ENCODE measurements at places on chromosomes 1 and 21.

DNA sequence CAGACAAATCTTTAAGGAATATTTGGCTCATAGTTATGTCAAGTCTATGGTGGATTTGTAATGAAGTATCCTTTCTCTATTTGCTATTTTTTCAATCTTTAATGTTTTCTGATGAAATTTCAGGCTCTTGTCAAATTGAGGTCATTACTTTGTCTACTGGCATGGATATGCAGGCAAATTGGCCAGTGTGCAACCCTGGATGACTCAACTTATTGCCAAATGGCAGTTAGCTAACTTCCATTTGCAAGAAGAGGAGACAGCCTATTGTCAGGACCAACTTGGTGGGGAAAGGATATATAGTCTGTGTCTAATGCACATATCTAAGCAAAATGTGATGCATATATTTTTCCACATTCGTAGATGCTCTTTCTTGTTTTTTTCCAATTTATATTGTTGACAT lies 530.5 kb downstream of the PTBP2 start:
- H3K27ac ChIP-seq: no peak overlapping the region
- H3K27me3 ChIP-seq: no peaks in the 10 kb centered on the region
- no peak overlapping the region for H3K4me3 ChIP-seq
- no peak for DNase-seq
- H3K4me1 ChIP-seq: no peaks in the 10 kb centered on the region

DNA sequence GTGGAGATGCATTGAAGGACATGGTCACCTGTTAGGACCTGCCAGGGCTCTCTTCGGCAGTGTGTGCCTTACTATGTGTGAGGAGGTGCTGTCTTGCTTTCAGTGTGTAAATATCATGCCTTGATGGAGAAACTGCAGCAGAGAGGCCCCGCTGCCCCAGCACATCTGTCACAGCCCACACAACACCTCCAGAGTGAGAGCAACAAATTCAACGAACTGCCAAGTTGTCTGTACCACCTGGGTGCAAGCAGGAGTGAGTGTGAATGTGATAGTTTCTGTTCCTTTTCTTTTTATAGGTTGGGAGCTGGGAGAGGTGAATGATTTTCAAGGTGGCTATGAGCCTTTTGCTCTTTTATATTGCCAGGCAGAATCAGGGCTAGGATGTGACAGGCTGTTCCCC lies 114.6 kb upstream of the KIAA0040 start:
- no peak overlapping the region for H3K27ac ChIP-seq
- no peak for DNase-seq
- H3K27me3 ChIP-seq: peaks cover 9% of the 10 kb centered on the region
- H3K4me1 ChIP-seq: no peaks in the 10 kb centered on the region
- no peaks in the 10 kb centered on the region for H3K36me3 ChIP-seq

DNA sequence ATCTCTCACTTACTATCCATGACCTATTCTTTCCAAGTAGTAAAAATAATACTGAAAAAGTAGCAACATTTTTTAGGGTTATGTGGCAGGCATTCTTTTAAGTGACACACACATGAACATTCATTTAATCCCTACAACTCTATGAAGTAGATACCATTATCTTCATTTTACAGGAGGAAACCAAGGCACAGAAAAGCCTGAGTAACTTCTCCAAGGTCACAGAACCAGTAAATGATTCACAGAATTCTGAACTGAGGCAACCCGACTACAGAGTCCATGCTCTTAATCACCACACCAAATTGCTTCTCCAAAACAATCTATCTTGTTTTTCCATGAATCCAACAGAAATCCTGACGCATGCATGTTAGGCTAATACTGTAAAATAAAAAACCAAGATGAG lies 17.5 kb downstream of the FUBP1 start:
- DNase-seq: no peak
- H3K36me3 ChIP-seq: peaks cover 36% of the 10 kb centered on the region
- no peak overlapping the region for H3K4me3 ChIP-seq
- no peaks in the 10 kb centered on the region for H3K27me3 ChIP-seq
- H3K4me1 ChIP-seq: no peaks in the 10 kb centered on the region

DNA sequence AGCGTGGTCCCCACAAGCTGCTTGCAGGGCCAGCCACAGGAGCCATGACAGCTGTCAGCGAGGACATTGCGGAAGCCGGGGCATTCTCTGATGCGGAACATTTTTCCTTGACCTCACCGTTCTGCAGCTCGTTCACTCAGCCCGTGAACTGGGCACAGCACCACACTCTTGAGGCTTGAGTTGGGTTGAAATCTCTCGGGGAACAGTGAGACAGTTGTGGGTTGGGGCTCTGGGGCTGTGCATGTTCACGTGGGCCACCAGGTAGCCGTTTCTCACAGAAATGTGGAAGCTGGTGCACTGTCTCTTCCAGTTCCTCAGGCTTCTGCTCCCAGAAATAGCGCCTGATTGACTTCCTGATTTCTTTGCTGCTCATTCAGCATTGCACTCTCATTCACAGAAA lies 69.8 kb downstream of the SPSB1 start:
- H3K27me3 ChIP-seq: no peaks in the 10 kb centered on the region
- DNase-seq: no peak
- H3K4me1 ChIP-seq: no peaks in the 10 kb centered on the region
- H3K27ac ChIP-seq: no peak overlapping the region

GRCh38 chr1:21586222-21586621 lies 77.0 kb downstream of the ALPL start:
- no peak overlapping the region for H3K4me3 ChIP-seq
- H3K4me1 ChIP-seq: peaks cover 9% of the 10 kb centered on the region
- no peak for DNase-seq
- no peaks in the 10 kb centered on the region for H3K36me3 ChIP-seq

- DNase-seq: no peak
- no peaks in the 10 kb centered on the region for H3K27me3 ChIP-seq
- H3K4me1 ChIP-seq: no peaks in the 10 kb centered on the region
- H3K36me3 ChIP-seq: no peaks in the 10 kb centered on the region
- H3K4me3 ChIP-seq: no peak overlapping the region
Measured at GRCh38 chr21:14827468-14827867, 237.3 kb downstream of the NRIP1 start.

DNA sequence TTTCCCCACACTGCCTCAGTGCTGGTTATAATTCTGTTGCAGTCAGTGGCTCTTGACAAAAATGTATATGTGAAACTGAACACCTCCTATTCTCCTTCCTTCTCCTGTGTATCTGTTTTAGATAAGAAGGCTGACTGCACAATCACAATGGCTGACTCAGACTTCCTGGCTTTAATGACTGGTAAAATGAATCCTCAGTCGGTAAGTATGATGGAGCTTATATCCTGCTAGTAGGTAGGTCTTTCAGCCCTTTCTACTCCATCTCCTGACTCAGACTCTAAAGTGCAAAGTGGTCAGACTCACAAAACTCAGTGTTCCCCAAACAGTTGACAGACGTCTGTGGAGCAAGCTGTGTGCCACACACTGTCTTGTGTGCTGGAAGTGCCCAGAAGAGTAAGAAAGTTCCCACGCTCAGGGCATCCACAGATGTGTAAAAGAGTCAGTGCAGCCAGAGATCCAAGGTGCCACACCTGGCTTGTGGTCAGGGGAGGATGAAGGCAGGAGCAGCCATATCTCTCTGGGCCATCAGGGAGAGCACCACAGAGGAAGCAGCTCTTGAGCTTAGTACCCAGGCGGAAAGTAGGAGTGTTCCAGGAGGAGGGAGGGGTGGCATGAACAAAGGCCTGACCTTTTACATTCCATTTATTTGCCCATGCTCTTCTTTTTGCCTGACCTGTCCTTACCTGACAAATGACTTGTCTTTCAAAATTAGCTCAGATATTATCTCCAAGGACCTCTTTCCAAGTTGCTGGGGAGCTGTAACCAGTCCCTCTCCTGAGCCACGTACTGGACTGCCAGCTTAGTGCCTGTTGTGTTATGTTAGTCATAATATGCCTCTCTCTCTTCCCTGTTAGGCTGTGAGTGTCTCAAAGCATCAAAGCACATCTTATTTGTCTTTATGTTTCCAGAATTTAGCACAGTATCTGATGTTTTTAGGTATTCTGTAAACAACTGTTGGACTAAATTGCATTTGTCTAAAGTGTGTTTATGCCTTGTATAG lies 14.0 kb upstream of the PODN start:
- no peak overlapping the region for H3K27ac ChIP-seq
- DNase-seq: no peak
- H3K4me3 ChIP-seq: no peak overlapping the region
- peaks cover 16% of the 10 kb centered on the region for H3K4me1 ChIP-seq
- H3K27me3 ChIP-seq: no peaks in the 10 kb centered on the region
- peaks cover 4% of the 10 kb centered on the region for H3K36me3 ChIP-seq

- no peaks in the 10 kb centered on the region for H3K27me3 ChIP-seq
- no peak for DNase-seq
- H3K36me3 ChIP-seq: no peaks in the 10 kb centered on the region
- H3K4me1 ChIP-seq: peaks cover 11% of the 10 kb centered on the region
Measured at GRCh38 chr1:228830185-228830953, 95.1 kb downstream of the RHOU start.

DNA sequence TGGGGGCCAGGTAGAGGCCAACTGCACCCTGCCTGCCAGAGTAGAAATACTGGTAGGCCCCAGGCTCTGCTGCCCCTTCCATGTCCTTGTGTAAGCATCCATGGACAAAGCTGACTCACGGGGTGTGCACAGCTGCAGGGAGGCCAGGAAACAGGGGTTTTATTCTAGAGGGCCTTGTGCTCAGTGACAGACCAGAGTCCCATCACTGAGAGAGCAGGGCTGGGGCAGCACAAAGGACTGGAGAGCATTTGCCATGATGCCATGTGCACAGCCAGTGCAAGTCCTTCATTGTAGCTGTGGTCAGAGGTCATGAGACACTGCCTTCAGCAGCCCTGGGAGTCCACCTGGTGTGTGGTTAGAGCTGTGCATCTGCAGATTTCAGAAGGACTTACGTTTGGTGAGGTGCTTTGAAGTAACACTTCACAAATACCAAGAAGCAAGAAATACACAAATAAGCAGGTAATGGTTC lies 8.1 kb downstream of the ARF1 start:
- H3K4me1 ChIP-seq: peaks cover 47% of the 10 kb centered on the region
- peak overlapping the region; percentile 23 for H3K4me3 ChIP-seq

Data from neural crest cell (in vitro differentiated cells).